ENCODE measurements at places on chromosomes 3 and 15.

GRCh38 chr3:130901463-130902204, 7.8 kb downstream of the ATP2C1 start:
- no peak for DNase-seq

GRCh38 chr15:89034305-89034704, 54.0 kb upstream of the ABHD2 start:
- DNase-seq = peak; percentile 22

GRCh38 chr15:62775932-62776331, 266.6 kb upstream of the TPM1 start:
- no peak for DNase-seq

GRCh38 chr3:16205156-16205870, 30.8 kb downstream of the GALNT15 start:
- no peak for DNase-seq

DNA sequence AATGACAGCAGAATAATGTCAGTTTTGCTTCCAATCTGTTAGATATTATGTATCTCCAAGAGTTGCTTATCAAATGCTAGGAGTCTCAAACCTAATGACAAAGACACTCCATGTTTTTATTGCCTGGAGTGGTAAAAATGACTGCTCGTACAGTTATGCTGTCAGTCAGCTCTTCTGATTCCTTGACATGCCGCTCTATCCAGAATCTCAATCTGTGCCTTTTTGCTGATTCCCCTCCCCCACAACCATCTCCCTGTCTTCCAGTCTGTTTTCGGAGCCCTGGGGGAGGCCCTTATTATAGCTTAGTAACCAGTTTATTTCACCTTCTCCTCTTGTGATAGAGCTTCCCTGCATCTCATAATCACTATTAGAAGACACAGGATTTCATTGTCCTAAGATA, 2.6 kb downstream of the MKRN2 start:
- no peak for DNase-seq

- no peak for DNase-seq
Measured at GRCh38 chr3:76310089-76310488, 524.7 kb upstream of the ZNF717 start.

DNA sequence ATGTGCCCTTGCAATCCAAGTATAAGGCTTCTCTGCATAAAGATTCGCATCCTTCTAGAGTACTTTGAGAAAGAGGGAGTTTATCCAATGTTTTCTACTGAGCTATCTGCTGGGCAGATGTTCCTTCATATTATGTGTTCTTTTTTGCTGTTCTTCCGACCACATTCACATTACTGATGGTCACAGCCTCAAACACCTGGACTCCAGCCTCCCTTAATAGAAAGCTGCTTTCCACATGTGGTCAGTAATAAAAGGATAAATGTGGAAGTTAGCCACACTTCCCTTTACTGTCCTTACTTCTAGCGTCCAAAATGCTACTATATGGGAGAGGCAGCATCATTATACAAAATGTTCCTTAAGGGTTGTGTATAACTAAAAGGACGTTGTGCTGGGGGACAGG, 116.9 kb downstream of the CD47 start:
- no peak for DNase-seq

DNA sequence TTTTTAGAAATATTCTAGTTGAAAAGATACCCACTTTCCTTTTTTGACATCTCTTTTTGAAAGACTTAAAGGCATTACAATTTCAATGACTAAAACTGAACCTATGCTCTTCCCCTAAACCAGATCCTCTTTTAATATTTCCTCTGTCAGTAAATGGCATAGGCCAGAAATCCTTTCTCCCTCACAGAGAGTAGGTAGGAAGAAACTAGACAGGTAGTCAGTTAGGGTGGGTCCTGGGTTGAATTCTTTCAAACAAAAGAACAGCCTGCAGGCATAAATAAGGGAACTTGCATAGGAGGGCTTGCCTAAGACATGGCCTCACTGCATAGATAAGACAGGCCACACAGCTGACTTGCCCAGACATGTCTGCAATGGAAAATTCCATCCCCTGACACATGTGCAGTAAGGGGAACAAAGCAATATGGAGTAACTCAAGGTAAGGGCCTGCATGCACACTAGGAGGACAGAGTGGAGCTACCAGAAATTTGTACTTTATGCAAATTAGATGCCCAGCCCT, 23.1 kb downstream of the PLSCR5 start:
- DNase-seq = peak; percentile 58

DNA sequence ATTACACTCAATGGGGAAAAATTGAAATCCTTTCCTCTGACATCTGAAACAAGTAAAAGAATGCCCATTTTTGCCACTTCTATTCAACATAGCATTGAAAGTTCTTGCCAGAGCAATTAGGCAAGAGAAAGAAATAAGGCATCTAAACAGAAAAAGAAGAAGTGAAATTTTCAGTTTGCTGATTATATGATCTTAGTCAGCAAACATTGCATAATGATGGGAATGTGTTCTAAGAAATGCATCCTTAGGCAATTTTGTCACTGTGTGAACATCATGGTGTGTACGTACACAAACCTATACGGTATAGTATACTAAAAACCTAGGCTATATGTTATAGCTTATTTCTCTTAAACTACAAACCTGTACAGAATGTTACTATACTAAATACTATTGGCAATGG, 278.0 kb downstream of the CGGBP1 start:
- DNase-seq = no peak

GRCh38 chr3:11195201-11195600, 40.9 kb downstream of the HRH1 start:
- DNase-seq = no peak

DNA sequence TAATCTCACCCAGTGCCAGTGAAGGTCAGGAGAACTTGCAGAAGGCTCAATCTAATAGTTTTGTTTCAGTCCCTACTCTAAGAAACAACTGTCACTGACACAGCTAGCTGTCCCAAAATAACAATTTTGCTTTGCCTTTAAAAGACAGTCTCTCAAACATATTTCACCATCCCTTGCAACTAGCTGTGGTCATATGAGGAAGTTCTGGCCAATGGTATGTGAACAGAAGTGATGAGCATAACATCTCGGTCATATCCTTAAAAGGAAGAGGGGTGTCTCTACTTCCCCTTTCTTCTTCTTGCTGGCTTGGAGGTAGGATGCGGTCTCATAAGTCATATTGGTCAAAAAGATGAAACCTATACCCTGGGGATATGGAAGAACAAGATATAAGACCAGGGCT, 198.1 kb downstream of the NEK10 start:
- DNase-seq = no peak

GRCh38 chr3:94996743-94997142, 933.9 kb downstream of the NSUN3 start:
- no peak for DNase-seq
